ENCODE measurements at places on chromosomes 3 and 15.

GRCh38 chr15:57728436-57728835 is 21.9 kb downstream of the POLR2M start:
- DNase-seq: no peak

DNA sequence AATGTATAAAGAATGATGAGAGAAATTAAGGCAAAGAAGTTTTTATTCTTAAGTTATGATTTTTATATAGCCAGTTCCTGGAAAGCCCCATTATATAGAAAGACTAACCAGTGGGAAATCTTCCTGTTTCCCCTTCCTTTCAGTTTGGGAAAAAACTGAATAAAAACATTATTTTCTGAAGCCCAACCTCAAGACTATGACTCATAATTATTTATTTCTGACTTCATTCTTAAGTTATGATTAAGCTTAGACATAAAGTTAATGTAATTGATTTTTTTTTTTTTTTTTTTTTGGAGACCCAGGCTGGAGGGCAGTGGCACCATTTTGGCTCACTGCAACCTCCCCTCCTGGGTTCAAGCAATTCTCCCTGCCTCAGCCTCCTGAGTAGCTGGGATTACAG is 55.8 kb downstream of the TRPC1 start:
- DNase-seq: no peak

DNA sequence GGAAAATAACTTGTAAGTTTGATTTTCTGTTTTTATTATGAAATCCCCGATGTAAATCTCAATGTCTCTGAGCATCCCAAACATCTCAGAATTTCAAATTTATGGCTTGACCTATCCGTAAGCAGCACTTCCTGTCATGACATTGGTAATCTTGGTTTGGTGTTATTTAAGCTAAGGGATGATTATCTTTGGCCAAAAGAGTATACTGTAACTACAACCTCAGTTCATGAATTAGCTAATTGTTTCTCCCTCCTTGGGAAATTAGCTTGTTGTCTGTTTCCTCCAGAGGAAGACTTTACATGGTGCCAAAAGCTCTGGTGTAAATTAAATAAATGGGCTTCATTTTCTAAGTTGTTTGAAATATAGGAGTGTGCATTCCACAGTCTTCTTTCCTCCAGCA is 28.1 kb upstream of the SPRED1 start:
- no peak for DNase-seq

DNA sequence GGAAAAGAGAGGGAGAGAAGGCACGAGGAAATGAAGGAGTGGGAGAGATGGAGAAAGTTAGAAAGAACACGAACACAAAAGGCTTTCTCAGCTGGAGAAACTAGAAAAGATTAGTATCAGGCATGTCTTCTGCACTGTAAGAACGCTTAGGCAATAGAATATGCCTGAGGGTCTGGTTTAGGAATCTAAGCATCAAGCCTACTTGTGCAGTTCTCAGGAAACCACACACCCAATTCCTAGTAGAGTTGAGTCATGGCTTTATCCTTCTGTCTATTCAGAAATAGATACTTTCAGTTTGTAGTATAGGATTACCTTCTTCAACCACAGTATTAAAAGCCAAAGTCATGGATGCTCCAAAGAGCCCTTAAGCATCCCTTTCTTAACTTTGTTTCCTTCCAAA is 969.4 kb downstream of the NTRK3 start:
- DNase-seq: no peak

DNA sequence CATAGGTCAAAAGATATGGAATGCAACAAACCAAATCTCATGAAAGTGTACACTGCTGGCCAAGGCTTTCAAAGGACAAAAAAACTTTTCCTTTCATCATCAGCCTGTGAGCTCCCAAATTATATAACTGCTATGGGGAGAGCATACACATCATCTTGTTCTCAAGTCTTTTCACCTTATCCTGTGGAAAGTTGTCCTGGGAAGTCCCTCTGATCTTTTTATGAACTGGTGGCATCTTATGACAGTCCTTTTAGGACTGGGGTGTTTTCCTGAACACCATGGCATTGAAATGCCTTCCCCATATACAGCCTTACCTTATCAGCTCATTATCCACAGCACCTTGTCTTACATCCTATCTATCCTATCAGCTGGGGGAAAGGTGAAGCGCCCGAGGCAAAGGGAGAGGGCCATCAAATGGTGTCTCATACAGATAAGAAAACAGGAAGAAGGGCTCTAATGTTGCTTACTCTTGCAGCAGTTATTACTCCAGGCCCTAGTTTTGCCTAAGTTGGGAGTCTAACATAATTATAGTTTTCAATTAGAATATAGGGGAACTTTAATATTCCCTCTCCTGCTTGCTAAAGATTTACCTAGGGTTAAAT is 61.5 kb upstream of the GOLIM4 start:
- DNase-seq: no peak

DNA sequence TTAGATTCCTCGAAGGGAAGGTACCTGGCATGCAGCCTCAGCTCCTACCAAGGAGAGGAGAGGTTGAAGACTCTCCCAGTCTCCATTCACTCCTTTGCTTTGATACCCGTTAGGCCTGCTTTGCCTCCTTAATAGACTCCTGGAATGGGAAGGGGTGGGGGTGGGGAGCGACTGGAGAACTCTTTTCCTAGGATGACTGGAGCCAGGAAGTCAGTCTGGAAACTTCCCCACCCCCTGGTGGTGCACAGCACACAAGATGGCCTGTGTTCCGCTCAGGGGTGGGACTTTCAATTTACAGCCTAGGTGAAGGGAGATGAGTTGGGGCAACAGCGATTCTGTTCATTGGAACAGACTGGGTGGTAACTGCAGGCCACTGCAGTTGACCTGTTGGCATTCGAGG is 21.4 kb upstream of the CELF6 start:
- no peak for DNase-seq

DNA sequence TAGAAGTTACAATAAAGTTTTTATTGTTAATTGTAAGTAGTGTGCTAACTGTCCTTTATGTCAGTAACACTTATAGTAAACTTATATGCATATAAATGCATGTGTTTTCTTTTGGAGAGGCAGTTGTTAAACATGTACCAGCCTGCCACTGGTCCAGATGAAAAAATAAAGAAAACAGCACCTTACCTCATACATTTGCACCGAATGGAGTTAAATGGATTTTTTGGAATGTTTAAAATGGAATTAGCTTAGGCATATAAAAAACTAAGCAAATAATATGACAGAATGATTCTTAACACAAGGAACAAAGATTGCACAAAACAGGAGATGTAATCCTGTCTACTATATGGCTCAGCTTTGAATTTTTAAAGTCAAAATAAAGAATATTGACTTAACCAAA is 50.2 kb upstream of the ALDH1A3 start:
- no peak for DNase-seq

GRCh38 chr15:70478251-70478990 is 284.9 kb downstream of the UACA start:
- no peak for DNase-seq

DNA sequence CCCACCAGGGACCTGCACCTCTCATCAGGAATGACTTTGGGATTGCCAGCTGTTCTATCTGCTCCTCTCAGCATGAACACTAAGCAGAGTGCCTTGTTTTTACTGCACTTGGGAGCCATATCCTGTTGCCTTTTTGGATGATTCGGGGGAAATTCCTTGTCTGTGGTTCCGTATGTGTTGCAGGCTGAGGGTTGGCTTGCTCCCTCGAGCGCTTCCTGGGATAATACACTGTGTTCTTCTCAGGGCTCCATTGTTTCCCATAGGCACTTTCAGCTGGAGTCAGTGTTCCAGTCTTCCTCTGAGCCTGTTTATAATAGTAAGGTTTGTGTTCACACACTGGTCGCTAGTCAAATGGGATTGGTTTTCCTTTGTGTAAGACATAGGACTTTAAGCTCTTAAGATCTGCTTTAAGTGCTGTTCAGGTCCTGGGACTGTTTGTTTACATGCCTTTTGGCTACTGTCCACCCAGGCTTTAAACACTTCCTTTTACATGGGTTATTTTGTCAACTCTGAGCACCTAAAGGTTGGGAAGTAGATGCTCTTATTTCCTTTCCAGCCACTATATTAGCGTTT is 23.4 kb downstream of the BOC start:
- DNase-seq: no peak

DNA sequence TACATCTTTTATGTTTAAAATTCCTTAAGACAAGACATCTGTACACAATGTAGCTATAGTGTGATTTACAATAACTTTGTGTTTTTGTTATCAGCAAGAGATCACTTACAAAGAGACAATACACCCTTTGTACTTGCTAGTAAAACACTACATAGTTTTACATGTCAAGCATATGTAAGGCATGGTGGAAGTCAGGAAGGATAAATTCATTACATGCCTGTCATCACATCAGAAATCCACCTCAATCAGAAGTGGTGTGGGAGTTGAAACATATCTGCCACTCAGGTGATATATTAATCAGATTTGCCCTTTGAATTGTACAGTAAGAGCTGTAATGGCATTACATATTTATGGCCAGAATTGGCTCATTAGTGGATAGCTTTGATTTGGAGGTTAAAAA is 95.5 kb downstream of the MBNL1 start:
- DNase-seq: no peak

DNA sequence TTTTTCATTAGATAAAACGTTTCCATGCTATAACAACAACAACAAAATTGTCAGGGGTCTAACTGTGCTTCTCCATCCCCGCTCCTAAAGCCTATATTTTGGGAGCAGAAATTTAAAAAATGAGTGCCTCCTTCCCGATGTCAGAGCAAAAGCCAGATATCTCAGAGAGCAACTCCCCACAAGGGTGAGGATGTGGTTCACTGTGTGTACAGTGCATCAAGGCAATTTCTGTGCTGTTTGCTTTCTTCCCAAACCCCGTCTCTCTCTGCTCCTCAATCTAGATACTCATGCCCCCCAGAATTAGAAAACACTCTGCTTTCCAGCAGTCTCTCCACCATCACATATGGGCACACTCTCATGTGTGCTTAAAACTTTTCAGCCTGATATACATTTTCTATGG is 76.7 kb upstream of the MBNL1 start:
- no peak for DNase-seq

All from muscle of back (tissue), 13 donors.